ENCODE measurements at places on chromosomes 1 and 21.

GRCh38 chr1:26476958-26477357, 4.7 kb downstream of the HMGN2 start:
- no peak for DNase-seq

GRCh38 chr1:66041654-66042053, 249.0 kb downstream of the PDE4B start:
- no peak for DNase-seq

DNA sequence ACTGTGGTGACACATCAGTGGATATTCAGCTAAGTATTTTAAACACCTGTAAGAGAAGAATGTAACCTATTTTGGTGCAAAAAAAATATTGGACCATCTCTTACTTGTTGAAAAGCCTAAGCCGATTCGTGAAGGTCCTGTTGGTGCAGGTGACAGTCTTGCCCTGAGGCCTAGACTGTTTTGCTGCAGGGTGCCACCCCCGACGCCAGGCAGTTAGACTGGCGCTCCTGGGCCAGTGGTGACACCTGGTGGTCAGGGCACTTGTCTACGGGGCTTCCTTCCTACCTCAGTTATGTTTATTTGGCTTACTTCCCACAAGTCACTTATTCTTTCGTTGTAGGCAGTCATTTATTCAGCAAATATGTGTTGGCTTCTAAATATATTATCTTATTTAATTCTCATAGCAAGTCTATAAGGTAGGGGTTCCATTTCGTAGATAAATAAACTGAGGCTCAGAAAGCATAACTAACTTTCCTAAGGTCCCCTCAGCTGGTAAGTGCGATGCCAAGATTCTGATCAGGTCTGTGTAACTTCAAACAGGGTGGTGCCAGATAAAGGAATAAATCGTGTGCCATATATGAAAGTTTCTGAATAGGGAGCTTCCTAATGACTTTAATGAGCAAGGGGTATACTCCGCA, 1.9 kb downstream of the EEIG2 start:
- peak; percentile 89 for DNase-seq

DNA sequence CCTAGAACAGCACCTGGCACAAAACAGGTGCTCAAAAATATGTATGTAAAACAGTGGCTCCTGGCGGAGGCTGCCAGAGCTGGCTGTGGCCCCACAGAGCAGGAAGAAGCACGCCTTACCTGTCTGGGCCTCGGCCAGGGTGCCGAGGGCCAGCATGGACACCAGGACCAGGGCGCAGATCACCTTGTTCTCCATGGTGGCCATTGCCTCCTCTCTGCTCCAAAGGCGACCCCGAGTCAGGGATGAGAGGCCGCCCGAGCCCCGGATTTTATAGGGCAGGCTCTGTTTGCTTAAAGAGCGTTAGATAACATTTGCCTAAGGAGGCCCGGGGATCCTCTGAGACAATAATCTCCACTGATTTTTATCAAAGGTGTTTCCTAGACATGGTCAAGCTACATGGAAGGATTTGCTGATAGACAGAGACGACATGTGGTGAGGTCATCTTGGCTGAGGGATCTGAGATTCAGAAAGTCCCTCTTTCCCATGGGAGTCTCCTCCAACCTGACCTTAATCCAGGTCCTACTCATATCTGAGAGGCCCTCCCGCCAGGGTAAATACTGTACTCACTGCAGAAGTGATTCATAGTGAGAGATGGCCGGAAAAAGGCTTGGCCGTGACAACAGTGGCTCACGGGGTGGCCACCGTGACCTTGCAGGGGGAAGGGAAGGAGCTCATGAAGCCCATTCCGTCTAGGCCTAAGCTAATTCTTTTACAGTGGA, at the start of gene TFF1:
TSS of gene TFF1 (minus strand) at position 244 of the 719 bp plus-strand sequence. CDS start at position 204, 40 bp downstream.
- no peak for DNase-seq

DNA sequence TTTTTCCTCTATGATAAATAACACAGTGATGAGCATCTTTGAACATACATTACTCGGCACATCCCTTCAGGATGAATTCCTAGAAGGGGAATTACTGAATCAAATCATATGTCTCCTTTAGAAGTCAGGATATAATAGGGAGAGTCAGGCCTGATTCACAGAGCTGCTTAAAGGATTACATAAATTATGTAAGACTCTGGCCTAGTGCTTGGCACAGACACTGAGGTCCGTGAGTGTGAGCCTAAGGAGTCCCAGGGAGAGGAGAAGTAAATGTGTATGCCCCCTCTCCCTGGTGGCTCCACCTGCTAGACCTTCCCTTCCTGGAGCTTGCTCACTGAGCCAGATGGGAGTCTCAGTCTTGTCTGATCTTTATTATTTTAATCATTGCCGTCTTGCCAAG, 8.6 kb upstream of the FOXE3 start:
- no peak for DNase-seq

GRCh38 chr1:8281843-8282509, 35.9 kb upstream of the SLC45A1 start:
- no peak for DNase-seq

GRCh38 chr1:56464294-56464693, 115.1 kb downstream of the PLPP3 start:
- no peak for DNase-seq
